ENCODE measurements at places on chromosomes 3 and 15.

GRCh38 chr3:12148183-12148940 is 10.3 kb downstream of the TIMP4 start:
- DNase-seq = no peak

- DNase-seq = no peak
Observed at GRCh38 chr3:144332868-144333267, 361.2 kb downstream of the DIPK2A start.

GRCh38 chr3:136070953-136071949 is 105.7 kb downstream of the PPP2R3A start:
- no peak for DNase-seq

GRCh38 chr3:142993958-142994442 is 7.4 kb upstream of the U2SURP start:
- peak; percentile 54 for DNase-seq

DNA sequence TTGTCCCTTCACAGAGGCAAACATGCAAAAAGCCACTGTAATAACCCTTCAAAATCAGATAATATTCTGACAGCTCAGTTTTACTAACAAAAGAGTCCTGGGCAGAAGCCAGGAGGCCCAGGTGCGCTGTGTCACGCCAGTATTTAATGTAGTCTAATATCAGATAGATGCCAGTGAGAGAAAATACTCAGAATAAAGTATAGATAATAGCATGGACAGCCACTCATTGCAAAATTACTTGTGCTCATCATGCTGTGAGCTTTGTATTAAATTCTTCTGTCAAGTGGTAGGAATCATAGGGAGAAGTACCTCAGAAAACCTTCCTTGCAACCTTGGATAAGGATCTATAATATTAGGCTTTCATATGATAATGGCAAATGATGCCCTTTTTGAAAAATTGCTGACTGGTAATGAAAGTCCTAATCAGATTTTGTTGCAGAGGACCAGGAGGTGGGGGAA is 1154.3 kb downstream of the ROBO1 start:
- DNase-seq = no peak

DNA sequence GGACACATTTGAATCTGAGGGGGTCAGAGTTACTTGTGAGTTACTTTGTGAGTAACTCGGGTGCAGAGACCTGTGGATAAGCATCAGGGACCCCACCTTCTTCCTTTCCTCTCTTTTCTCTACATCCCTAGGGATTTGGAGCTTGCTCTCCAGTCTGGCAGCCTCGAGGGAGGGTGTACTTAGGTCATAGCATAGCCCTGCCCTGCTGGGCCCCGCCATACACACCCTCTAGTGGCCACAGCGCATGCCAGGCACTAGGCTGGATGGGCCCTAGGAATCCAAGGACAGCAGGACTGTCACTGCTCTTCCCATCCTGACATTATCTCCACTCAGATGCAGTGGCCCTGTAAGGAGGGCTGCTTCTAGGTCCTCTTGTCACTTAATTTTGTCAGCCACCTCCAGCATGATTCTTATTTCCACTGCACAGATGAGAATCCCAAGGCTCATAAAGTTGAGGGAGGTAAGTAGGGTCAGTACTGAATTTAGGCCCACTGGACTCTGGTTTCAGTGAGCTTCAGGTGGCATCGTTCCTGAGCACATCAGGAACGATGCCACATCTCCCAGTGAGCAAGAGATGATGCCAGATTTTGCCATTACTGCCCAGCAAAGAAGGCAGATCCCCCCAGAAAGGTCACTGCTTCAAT is 3.6 kb upstream of the SMAD6 start:
- DNase-seq = no peak

- no peak for DNase-seq
Observed at GRCh38 chr3:6182476-6182875, 678.4 kb upstream of the GRM7 start.

DNA sequence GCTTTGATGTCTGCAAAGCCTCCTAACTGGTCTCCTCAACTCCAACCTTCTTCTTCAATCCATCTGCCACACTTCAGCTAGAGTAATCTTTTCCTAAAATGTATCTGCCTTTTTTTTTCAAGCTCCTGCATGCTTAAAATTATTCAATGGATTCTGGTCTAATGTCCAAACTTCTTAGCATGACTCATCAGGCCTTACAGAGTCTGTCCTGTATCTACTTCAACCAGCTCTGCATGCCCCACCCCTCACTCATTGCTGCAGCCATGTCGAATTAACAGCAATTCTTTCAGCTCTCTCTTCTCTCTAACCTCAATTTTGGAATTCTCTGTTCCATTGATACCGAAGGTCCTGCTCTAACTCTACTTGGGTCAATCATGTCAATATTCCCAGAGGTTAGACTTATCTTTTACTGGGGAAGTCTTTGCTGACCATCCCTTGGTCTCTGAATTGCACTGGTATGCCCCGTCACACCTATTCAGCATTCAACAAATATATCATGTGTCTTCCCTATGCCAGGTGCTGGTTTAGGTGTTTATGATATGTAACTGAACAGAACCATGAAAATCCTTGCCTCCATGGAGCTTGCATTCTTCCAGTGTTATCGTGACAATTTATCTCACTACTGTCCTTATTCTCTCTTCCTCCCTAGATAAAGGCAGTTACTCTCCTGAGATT is 88.5 kb upstream of the NANOGP8 start:
- no peak for DNase-seq

DNA sequence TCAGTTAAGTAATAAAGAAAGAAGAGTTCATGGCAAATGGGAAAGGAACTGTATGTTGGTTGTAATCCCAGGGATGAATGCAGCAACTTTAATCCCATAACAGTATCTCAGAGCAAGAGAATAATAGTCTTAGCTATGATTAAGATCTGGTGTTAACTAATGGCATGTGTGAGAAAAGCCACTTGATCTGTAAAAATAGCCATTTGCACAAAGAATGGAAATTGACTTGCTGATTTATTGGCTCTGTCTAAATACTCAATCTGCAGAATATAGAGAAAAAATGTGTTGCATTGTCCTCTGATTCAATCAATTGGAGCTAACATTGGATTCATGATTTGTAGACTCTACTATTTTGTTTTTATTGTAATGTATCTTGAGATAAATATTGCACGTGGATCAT is 987.0 kb downstream of the NSUN3 start:
- no peak for DNase-seq

DNA sequence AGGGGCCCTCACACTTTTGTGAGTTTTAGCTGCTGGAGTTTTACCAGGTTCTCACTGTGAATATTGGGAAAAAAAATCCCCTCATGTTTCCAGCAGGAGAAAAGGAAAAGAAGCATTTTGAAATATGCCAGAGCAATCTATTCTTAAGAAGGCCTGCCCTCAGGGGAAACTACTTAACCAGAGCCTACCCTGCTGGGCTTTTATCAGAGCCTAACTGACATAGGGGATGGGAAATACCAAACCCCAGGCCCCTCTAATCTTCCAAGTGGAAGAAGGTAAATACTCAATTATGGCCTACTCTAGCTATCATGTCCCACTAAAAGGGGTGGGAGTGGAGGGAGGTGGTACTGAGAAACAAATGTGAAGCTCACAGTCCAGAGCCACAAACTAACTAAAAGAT is 68.7 kb upstream of the NMNAT3 start:
- no peak for DNase-seq

- DNase-seq = no peak
Observed at GRCh38 chr15:92683511-92683834, 27.9 kb upstream of the FAM174B start.

DNA sequence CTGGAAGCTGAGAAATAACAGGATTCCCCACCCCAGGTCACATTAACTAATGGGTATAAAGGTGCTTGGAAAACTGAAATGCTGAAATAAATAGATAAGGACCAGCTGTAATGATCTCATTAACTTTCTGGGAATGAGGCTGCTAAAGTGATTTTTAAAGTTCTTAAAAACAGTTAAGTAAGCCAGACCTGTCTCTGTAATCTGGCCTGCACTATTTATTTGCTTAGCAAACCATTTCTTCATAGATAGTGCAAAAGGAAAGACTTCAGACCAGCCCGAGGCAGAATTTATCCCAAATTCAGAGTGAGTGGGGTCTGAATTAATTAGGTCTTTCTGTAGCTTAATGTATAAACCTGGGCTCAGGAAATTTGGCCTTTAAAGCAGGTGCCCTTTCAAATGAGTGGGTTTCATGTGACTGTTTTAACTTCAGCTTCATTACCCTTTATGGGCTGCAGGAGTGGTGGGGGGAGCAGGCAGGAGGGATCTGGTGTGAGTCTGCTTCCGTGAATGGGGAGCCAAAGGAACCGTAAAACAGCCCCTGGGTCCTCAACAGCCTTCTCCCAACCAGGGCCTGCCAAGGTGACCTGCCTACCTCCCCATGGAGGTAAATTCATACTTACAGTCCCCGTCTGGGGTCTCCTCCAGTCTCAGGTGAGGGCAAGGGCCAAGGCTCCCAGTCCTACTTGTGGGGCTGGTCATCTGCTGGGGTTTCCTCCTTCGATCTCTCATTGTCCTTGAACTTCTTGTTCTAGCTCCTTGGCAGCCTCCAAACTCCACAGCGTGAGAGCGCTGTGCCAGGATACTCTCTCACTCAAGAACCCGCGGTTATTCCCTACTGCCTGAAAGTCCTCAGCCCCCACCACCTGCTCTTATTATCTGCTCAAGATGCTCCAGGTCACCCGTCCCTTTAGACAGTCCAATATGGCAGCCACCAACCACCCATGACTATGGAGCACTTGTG is 31.2 kb downstream of the MAGEF1 start:
- DNase-seq = no peak

- no peak for DNase-seq
Observed at GRCh38 chr3:142963516-142964448, at the start of gene PAQR9. TSS of gene PAQR9 (minus strand) at chr3:142963674. CDS start at chr3:142963336, 338 bp downstream.

DNA sequence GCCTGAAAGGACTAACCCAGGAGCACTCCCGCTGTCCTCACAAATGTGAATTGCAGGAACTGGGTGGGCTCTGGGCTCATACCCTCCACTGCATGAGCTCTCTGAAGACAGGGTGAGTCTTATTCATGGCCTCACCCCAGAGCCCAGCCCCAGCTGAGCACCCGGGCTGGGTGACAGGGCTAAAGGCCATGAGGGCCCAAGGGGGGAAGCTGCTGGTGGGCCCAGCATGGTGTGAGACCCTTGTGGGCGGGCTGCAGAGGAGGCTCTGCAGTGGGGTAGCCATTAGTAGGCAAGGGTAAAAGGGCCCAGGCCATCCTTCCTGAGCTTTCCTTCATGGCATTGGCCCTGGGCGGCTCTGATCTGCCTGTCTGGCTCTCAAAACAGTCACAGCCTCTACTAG is 30.3 kb downstream of the SRPRB start:
- no peak for DNase-seq

- DNase-seq = no peak
Observed at GRCh38 chr3:133410191-133410892, 10.5 kb downstream of the BFSP2 start.

DNA sequence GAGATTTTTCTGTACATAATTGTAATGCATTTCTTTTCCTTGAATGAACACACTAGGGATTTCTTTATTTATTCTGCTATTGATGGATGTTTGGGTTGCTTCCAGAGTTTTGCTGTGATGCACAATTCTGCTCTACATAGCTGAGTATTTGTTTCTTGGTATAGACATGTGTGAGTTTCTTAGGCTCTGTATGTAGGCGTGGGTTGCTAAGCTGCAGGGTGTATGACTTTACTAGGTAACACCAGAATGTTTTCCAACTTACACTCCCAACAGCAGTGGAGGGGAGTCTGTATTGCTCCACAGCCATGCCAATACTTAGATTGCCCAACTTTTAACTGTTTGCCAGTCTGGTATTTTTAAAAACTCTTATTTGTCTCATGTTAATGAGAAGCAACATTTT is 155.5 kb upstream of the TNIK start:
- no peak for DNase-seq

GRCh38 chr3:190558796-190559195 is 44.9 kb downstream of the IL1RAP start:
- no peak for DNase-seq

GRCh38 chr3:113555138-113555537 is 22.8 kb downstream of the SIDT1 start:
- no peak for DNase-seq

DNA sequence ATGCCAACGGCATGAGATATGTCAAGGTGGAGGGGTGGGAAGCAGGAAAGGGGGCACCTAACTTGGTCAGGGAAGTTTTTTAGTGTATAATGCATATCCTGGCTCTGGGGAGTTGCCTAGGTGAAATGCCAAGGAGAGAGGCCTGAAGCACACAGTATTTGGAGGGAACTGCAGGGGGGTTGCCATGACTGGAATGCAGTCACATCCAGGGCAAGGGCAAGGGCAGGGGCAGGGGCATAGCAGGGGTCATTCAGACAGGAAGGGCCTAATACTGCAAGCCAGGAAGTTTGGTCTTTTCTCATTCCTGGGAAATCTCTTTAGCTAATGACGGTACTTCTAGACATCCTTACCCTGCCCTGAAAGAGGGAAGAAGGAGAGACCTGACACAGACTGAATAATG is 60.5 kb downstream of the MYRIP start:
- DNase-seq = no peak

DNA sequence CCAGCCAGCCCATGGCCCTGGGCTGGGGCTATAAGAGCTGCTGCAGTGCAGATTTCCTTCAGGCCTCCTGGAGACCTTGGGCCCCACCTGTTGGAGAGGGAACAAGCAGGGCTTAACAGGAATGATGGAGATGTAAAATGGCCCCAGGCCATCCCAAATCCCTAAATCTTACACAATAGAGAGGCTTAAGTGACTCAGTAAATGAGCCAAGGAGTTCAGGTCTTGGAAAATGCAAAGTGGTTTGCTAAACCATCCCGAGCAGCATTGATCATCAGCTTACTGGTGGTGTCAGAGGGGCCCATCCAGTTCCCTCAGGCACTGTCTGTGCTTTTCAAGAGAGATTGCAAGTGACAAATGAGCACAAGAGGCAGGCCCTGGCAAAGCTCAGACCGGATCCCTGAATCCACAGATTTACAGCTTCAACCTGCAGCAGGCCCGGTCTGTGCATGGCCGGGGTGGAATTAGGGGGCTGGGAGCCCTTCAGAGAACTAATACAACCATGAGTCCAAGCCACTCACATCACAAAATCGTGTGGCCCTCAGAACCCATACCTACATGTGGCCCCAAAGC is 325.4 kb downstream of the UACA start:
- no peak for DNase-seq

DNA sequence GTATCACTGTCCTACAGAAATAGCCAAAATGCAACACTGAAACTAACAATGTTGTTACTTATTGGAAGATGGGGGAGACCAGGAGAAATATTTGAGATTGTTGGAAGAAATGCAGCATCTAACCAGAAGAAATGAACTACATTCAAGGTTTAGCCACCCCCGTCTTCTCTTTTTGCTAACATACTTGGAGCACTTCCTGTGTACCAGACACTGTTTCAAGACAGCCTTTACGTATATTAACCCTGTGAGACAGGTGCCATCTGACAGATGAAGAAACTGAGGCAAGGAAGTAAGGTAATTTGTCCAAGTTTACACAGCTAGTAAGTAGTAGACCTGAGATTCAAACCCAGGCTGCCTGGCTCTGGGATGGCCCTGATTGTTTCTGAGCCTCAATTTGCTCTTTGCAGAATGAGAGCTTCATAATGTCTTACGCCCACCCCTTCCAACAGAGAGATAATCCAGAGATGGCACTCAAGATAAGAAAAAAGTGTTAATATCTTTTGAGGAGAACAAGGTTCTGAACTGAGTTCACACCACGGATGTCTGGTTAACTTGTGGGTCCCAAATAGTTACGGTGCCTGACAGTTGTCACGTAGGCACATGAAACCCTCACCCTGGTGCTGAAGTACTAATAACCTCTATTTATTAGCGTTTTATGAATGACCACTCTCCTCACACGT is 26.1 kb downstream of the RASGRP1 start:
- DNase-seq = no peak

All from CD4-positive, alpha-beta T cell treated with Interferon gamma for 1 hour (primary cell).